Left kidney (tissue), 8 donors: ENCODE measurements at places on chromosomes 6 and 20. TPM values are rescaled to one million over a fixed set of nuclear protein-coding genes. Genes with fewer than 3 reads are reported as not detected.

OOEP gene
- polyA plus RNA-seq, result not detected

DNA sequence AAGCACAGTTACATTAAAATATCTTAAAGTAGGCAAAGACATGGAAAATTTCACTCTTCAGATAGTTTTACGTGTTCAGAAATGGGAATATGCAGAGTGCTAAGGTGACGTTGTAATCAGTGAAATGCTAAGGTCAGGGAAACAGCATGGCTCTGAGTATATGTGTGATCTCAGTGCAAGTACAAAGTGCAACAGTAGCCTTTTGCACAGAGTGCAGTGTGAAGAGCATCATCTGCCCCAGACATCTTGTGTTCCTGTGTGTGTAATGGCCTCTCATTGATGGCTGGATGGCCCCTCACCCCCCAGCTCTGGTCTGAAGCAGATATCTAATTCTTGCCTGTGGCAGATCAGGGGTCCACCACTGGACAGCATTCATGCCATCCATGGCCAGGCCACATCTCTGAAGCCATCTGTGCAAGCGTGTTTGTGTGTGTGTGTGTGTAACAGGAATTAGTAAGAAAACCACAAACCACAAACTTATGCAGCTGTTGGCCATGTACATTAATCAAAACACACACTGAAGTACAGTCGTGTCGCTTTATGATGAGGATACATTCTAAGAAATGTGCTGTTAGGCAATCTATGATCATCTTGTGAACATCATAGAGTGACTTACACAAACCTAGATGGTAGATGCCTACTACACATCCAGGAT is 165.1 kb downstream of the RALGAPA2 start:
- no peak for DNase-seq

FLRT3 gene
- 162 TPM for polyA plus RNA-seq

- DNase-seq, result no peak
Measured at GRCh38 chr6:28551891-28552666, 26.4 kb downstream of the GPX5 start.

GRCh38 chr20:4484379-4484997 is 237.2 kb upstream of the PRND start:
- no peak for DNase-seq
